ENCODE measurements at places on chromosomes 7 and 10. TPM values are rescaled to one million over a fixed set of nuclear protein-coding genes. Genes with fewer than 3 reads are reported as not detected.

GRID1 gene
- total RNA-seq: 1.1 TPM

TAF5 gene
- 11.5 TPM for total RNA-seq

STOX1 gene
- 8.8 TPM for total RNA-seq

INHBA gene
- not detected for total RNA-seq

CPN1 gene
- total RNA-seq: not detected

- H3K4me3 ChIP-seq: no peak overlapping the region
- H3K27ac ChIP-seq: no peak overlapping the region
- no peaks in the 10 kb centered on the region for H3K4me1 ChIP-seq
- no peak for DNase-seq
Measured at GRCh38 chr7:92569137-92569536, 21.1 kb downstream of the FAM133B start.

DNA sequence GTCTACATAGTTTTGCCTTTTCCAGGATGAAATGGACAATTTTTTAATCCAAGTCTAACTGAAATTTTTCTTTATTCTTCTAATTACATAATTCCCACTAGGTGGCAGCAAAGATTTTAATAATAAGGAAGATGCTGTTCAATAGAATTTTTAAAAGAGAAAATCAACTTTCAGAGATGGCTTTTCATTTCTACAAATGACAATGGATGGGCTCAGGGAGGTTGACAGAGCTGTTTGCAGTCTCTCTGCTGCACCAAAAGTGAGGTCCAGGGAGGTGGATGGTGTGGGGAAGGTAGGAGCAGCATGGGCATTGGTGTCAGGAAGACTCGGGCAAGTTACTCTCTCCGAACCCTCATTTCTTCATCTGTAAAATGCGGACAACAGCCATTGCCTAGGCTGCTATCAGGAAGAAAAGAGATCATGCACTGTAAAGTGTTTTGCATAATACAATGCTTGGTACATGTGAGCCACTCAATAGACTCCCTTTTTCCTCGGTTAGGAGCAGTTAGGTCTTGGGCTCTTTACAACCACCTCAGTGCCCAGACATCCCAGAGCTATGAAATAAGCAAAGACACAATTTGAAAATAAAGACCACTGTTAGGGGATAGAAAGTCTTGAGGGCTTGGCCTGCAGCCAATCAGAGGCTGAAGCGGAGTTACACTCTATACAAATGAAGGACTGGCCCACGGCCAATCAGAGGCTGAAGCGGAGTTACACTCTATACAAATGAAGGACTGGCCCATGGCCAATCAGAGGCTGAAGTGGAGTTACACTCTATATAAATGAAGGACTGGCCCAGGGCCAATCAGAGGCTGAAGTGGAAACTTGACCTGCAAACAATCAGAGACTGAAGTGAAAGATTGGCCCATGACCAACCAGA lies 107.1 kb downstream of the ABLIM1 start:
- H3K27ac ChIP-seq: no peak overlapping the region
- H3K27me3 ChIP-seq: no peaks in the 10 kb centered on the region
- DNase-seq: no peak
- no peaks in the 10 kb centered on the region for H3K36me3 ChIP-seq
- no peaks in the 10 kb centered on the region for H3K4me1 ChIP-seq

GRCh38 chr7:20164425-20165145 lies 52.6 kb downstream of the MACC1 start:
- no peaks in the 10 kb centered on the region for H3K36me3 ChIP-seq
- peaks cover 4% of the 10 kb centered on the region for H3K4me1 ChIP-seq
- H3K27me3 ChIP-seq: no peaks in the 10 kb centered on the region
- no peak overlapping the region for H3K4me3 ChIP-seq
- H3K27ac ChIP-seq: no peak overlapping the region
- no peak for DNase-seq

- H3K36me3 ChIP-seq: peaks cover 2% of the 10 kb centered on the region
- no peaks in the 10 kb centered on the region for H3K27me3 ChIP-seq
- no peaks in the 10 kb centered on the region for H3K4me1 ChIP-seq
- no peak for DNase-seq
- no peak overlapping the region for H3K4me3 ChIP-seq
- H3K27ac ChIP-seq: no peak overlapping the region
Measured at GRCh38 chr7:18013936-18014335, 13.7 kb downstream of the PRPS1L1 start.

DNA sequence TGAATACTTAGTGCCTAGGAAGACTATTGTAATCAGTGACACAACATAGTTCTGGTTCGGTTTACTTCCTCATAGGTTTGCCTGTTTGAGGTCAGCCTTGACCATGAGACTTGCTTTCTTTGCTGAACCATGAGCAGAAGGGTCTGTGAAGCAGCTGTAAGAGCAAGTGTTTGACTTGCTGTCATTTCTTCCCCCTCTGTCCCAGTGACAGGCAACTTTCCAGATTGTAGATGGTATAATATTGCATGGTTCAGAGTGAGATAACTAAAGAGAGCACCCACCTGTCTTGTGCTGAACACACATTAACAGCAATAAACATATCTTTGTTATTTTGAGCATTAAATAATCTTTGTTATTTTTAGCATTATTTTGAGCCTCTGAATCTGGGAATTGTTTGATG lies 9.3 kb upstream of the RTKN2 start:
- no peaks in the 10 kb centered on the region for H3K4me1 ChIP-seq
- no peak for DNase-seq
- peaks cover 4% of the 10 kb centered on the region for H3K27me3 ChIP-seq

Measured in neural crest cell (in vitro differentiated cells).